ENCODE measurements at places on chromosomes 6 and 20.

GRCh38 chr6:90932351-90932750 lies 345.5 kb upstream of the MAP3K7 start:
- DNase-seq = no peak

GRCh38 chr20:21583486-21584168 lies 69.8 kb upstream of the NKX2-2 start:
- DNase-seq = no peak

- no peak for DNase-seq
Observed at GRCh38 chr20:18639501-18639979, 51.7 kb downstream of the DTD1 start.

- DNase-seq = no peak
Observed at GRCh38 chr6:72061286-72061685, 174.9 kb downstream of the RIMS1 start.

GRCh38 chr6:117425431-117426153 lies at the start of gene ROS1:
Gene ROS1, minus strand, starts transcription at chr6:117425942. Its CDS starts 286 bp downstream, at chr6:117425656.
- DNase-seq = no peak

DNA sequence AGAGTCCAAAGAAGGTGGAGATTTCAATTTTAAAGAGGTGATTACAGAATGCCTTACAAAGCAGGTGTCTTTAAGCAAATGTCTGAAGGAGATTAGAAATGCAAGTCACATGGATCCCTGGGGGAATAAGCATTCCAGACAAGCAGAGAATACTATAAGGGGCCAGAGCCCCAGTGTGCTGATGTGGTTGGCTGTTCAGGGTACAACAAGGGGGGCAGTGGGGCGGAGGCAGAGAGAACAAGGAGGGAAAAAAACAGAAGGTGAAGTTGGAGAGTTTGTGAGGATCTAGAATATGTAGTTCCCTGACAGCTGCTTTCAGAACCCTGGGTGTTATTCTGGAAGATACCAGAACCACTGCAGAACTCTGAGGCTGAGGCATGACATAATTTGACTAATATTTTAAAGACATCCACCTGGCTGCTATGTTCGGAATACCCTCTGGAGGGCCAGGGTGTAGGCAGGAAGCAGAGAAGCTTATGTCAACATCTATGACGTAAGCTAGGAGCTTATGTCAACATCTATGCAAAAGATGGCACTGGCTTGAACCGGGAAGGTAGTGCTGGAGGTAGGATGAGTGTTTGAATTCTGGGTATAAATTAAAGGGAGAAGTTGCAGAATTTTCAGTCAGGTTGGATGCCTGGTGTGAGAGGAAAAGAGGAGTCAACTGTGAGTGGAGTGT lies 276.3 kb upstream of the AGPAT4 start:
- DNase-seq = no peak

GRCh38 chr20:15774926-15775325 lies 798.3 kb downstream of the KIF16B start:
- DNase-seq = no peak

DNA sequence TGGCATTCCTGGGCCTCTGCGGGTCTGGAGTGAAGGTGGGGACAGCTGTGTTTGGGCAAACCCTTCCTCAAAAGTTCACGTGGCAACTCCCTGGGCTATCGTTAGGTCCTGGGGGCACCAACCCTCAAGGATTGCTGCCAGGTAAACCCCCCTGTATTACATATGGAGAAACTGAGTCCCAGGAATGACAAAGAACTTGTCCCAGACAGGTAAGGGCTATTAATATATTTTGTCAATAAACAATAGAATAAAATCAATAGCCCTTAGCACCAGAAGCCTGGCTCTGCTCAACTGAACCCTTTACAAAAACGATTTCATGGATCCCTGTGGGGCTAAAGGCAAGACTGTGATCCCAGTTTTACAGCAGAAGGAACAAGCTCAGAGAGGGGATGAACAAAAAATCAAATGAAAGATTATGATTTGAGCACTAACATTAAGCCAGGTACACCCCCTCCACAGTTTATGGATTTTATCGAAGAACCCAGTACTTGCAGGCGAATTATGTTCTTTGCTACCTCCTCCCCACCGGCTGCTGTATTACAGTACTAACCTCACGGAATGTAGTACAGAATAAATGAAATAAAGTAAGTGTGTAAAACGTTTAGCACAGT lies 2.7 kb downstream of the ID1 start:
- no peak for DNase-seq

- no peak for DNase-seq
Observed at GRCh38 chr6:11762794-11763459, 15.7 kb downstream of the ADTRP start.

DNA sequence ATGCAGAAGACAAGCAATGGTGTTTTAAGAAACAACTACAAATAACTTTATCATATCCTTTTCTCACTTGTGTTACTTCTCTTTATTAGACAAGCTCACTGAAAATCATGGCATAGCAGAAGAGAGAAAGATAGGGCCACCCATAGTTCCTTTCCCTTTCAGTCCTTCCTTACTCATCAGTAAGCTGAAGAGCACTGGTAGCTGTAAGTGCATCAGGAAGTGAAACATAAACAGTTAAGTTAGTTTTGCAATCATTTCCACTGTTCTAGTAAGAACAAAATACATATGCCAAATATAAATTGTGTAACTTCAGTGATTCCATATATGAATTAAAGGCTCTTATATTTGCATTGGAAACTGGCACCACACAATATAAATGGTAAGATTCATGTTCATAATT lies 220.1 kb downstream of the HACE1 start:
- no peak for DNase-seq

DNA sequence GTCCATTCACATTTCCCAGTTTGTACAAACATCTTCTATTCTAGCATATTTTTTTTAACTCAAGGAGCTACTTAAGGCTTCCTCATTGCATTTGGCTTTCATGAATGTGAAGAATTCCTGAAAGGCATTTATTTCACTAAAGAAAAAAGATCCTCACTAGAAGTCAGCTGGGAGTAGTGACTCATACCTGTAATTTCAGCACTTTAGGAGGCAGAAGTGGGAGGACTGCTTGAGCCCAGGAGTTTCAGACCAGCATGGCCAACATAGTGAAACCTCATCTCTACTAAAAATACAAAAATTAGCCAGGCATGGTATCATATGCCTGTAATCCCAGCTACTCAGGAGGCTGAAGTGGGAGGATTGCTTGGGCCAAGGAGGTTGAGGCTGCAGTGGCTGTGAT lies 30.9 kb upstream of the XRN2 start:
- DNase-seq = no peak

DNA sequence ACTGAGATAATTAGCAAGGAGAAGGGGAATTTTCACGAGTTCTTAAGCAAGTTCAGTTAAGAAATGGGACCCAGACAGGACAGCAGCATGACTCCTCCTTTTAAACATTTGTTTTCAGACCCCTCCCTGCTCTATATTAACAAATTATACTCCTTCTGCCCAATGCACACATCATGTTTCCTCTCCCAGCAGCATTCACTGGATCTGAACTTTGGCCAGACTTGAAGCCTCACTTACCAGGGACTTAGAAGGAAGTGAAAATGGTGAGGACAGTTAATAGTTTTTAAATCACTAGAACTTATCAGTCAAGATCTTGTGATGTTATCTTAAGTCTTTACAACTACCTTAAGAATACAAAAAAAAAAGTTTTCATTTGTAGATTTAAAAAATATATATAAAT lies 1174.7 kb upstream of the MAP3K7 start:
- no peak for DNase-seq

DNA sequence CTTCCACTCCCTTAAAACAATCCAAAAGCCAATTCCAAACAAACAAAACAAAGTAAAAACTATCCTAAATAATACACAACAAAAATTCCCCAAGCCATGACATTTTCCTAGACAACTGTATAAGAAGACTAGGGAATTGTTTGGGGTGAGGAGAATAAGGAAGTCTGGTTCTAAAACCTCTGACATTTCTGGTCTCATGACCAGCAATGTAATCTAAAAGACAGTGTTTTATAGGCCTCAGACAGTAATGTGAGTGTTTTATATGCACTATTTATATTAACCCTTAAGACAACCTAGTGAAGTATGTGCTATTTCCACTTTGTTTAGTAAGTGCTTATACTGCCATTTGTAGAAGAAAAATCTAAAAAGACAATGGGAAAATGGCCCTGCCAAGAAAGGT lies 13.0 kb upstream of the RCAN2 start:
- DNase-seq = no peak

- no peak for DNase-seq
Observed at GRCh38 chr6:79468116-79468515, 69.1 kb downstream of the LCA5 start.

- DNase-seq = no peak
Observed at GRCh38 chr6:117531809-117532725, 49.6 kb downstream of the DCBLD1 start.

DNA sequence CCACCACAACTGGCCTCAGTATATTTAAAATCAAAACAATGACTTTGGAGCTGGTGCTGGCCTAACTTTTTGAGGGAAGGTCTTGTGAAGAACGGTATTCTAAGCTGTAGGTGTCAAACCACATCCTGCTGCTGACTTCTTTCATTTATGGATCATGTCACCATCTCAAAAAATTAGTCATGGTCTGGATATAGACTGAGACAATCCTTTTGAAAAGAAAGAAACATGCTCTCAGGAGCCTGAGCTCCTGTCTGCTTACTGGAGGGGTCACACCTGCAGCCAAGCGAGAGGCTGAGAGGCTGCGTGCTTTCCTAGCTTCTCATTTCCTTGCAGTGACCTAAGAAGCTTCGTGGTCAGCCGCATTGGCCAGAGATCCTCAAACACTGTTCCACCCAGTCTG lies 55.2 kb downstream of the TIAM2 start:
- DNase-seq = no peak

DNA sequence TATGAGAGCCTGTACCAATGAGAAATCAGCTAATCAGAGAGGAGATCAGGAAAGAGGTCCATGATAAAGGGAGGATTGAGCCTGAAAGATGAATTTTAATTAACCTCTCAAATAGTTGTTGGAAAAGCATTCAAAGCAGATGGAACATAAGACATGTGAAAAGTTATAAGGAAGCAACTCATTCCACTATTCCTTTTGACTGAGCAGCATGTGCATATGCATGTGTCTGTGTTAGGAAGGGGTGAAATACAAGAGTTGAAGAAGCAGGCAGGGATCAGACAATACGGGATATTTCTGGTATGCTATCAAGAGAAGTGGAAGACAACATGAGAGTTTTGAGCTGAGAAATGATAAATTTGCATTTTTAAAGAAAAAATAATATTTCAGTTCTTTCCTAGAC lies 624.8 kb upstream of the PTCHD4 start:
- no peak for DNase-seq

DNA sequence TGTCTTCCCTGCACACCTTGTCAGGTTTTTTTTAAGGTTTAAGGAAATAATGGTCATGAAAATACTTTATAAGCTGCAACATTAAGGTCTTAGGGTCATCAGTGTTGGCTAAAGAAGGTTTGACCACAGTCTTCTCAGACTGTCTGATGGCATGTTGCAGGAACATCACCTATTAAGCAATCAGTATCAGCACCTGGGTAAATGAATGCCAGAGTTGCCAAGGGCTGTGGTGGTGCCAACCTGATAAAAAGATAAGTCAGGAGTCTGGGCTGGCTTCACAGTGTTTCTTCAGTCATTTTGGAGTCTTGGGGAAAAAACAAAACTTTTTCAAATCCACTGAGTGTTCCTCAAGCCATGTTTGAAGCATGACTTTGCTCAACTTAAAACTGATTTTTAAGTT lies 61.5 kb upstream of the VSTM2L start:
- no peak for DNase-seq

DNA sequence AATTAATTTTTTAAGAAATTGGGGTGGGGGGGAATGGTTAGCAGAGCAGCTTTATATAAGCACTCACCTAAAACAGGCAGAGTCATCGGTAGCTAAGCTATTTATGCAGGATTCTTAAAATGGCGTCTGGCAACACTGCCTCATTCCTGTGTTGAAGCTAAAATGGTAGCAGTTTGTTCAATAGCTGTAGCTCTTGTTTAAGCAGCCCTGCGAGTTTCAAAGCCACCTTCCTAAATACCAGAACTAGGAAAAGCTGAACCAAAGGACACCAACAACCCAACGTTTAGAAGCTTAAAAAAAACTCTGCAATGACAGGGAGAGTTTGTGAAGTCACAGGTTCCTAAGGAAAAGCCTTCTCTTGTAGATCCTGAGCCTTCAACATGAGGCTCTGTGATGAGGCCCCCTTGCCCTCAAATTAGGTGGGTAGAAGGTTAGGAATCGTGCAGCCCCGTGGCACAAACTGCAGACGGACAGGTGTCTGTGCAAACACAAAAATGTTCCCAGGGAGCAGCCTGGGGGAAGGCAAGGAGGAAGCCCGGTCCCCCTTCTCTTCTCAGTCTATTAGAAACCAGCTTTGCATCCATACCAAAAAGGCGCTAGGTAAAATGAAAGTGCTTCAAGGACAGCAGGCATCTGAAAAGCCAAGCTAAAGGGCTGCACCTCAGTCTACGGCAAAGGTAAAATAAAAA lies 4.7 kb downstream of the ZMYND8 start:
- no peak for DNase-seq

All from 8988T (cell line).